ENCODE measurements at places on chromosomes 2 and 18. TPM values are rescaled to one million over a fixed set of nuclear protein-coding genes. Genes with fewer than 3 reads are reported as not detected.

GRCh38 chr2:134715932-134716643 lies 2.7 kb downstream of the TMEM163 start:
- no peak for DNase-seq

Gene GLI2
- total RNA-seq, result 5.3 TPM

- no peak for DNase-seq
Measured at GRCh38 chr2:26349690-26350089, 3.1 kb upstream of the ADGRF3 start.

DNA sequence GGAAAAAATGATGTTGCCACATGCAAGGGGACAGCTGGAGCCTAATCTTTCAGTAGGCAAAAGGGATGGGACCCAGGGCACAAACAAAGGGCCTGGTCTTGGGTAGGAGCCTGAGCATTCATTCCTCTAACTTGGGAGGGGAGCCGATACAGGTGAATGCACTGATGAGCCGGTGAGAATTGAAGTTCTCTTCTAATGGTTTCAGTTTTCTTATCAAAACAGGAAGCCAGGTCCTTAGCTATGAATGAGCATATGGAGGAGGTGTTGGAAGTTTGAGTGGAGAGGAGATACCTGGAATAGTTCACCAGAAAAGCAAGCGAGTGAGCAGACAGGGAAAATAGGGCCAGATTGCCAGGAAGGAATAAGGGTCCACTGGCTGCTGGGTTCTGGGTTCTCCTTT lies 10.1 kb downstream of the DPP4 start:
- no peak for DNase-seq

Gene CLEC4F
- total RNA-seq, result not detected

Gene FEV
- not detected for total RNA-seq

Gene EEF1B2
- total RNA-seq, result 828 TPM

All from fibroblast of the aortic adventitia (primary cell).